ENCODE measurements at places on chromosomes 2 and 18. TPM values are rescaled to one million over a fixed set of nuclear protein-coding genes. Genes with fewer than 3 reads are reported as not detected.

The CDH19 gene
- total RNA-seq: not detected

DNA sequence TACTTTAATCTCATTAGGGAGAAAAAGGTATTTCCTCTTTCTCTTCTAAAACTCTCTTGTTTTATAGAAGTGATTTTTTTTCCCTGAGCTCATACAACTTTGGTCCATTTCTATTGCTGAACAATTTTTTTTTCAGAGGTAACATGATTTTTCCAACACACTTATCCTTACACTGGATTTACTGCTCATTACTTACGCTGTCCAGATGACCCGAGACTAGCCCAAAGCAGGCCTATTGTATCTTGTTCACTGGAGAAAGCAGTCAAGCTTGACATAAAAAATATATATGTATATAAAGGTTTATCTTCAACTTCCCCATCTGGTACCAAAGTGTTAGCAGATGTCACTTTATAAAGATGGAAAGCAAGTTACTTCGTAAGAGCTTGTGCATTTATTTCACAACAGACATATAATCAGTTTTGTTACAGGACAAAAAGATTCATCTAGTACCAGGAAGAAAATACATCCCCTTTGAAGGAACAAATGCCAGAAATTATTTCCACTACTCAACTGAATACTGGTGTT lies 70.4 kb upstream of the KIDINS220 start:
- no peak for DNase-seq

DNA sequence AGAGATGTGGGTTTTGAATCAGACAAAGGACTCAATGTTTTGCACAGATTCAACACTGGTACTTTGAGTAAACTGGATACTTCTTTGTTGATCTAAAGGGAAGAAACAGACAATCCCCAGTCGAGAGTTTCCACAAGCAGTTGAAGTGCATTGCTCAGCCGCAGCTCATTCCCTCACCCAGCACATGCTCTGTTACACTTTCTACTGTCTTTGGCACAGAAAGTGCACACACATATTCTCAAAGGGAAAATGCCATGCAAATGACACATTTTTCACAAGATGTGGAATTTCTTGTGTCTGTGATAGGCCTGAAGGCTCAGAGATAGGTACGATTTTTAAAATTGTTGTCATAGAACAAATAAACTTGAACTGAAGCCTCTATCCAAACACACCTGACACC lies 258.9 kb upstream of the TRIB2 start:
- DNase-seq: no peak

- DNase-seq: no peak
These were observed 643.4 kb upstream of the CDH2 start for GRCh38 chr18:28820353-28820752.

- no peak for DNase-seq
These were observed 353.8 kb upstream of the SALL3 start for GRCh38 chr18:78625847-78626246.

GRCh38 chr2:174334781-174335251 lies at the start of gene SP9:
Gene SP9, plus strand, starts transcription at chr2:174334954. Its CDS starts 139 bp downstream, at chr2:174335093.
- DNase-seq: peak; percentile 42

Data from activated CD8-positive, alpha-beta memory T cell treated with anti-CD3 and anti-CD28 coated beads, Interleukin-2, amount 10 ng/mL, durations not matched to agents 7 days and 5 days (primary cell).